ENCODE measurements at places on chromosomes 12 and 14.
A peak's percentile ranks its signal among the peaks of the same experiment; 100 is the strongest.

GRCh38 chr14:70807898-70808415 is 1.4 kb downstream of the MAP3K9 start:
- DNase-seq = no peak

GRCh38 chr12:96029826-96030225 is 5.6 kb downstream of the LTA4H start:
- DNase-seq = no peak

GRCh38 chr14:67853715-67854114 is 34.1 kb downstream of the RAD51B start:
- no peak for DNase-seq

DNA sequence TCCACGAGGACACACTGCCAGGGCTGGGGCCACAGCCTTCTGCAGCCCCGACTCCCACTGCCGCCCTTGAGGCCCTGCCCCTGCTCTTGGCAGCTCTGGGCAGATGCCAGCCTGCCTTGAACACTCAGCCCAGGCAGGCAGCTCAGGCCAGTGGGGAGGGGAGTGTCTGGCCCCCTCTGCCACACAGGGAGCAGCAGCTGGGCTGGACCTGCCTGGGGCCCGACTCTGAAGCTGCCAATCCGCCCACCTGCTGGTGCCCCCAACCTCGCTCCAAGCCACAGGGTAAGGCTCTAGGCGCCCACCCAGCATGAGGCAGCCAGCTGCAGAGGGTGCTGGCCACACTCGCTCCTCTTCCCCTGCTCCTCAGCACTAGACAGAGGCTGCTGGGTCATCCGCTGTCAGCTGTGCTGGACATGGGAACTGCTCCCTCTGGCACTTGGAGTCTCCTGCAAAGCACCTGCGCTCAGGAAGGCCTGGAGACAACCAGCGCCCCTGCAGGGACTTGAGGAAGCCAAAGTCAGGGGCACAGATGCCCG is 24.6 kb upstream of the NUDT14 start:
- DNase-seq = no peak

DNA sequence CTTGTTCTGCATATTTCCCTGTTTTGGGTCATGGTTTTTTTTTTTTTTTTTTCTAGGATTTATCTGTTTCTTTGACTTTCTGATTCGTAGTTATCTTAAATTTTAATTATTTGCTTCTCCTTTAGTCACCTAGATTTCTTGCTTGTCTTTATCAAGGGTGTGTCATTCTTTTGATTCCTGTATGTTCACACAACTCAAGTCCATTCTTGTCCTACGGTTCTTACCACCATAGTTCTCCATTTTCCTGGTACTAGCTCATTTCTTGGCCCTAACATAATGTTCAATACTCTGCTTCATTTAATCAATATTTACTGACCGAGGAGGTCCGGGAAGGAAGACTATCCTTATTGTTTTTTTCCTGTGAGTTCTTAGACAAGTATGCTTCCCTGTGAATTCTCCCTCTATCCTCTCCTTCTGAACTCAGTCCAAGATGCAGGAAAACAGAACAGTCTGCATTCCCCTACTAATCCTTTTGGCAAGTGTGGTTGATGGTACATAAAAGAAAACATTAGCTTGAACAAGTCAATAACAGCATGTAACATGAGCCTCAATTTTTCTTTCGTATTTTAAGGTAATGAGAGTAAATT is 1346.4 kb upstream of the SEL1L start:
- no peak for DNase-seq

GRCh38 chr12:94972795-94973194 is 30.7 kb downstream of the NDUFA12 start:
- DNase-seq = no peak

- DNase-seq = no peak
Observed at GRCh38 chr14:58572863-58573262, 64.9 kb upstream of the DACT1 start.

GRCh38 chr12:58044966-58045365 is 103.6 kb downstream of the ATP23 start:
- DNase-seq = no peak

GRCh38 chr12:58750484-58750883 is 169.8 kb downstream of the LRIG3 start:
- peak; percentile 81 for DNase-seq

GRCh38 chr14:50249136-50249775 is 17.9 kb upstream of the SOS2 start:
- DNase-seq = no peak

DNA sequence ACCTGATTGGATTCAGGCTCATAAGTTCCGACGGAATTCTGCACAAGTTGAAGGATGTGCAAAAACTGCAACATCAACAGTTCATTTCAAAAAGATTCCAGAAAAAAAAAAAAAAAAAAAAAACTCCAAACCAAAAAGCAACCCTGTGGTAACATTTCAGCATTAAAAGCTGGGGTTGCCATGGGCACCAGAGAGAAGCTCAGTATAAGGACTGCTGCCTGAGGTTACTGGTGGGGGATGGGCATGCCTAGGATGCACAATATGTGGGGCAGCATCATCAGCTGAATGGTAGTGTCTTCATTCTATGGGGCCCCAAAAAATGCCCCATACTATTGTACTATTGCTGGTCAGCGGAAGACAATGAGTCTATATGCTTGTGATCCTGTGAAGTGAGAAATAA is 44.7 kb downstream of the MBIP start:
- no peak for DNase-seq

- no peak for DNase-seq
Observed at GRCh38 chr12:112836736-112837628, 45.4 kb downstream of the RPH3A start.

DNA sequence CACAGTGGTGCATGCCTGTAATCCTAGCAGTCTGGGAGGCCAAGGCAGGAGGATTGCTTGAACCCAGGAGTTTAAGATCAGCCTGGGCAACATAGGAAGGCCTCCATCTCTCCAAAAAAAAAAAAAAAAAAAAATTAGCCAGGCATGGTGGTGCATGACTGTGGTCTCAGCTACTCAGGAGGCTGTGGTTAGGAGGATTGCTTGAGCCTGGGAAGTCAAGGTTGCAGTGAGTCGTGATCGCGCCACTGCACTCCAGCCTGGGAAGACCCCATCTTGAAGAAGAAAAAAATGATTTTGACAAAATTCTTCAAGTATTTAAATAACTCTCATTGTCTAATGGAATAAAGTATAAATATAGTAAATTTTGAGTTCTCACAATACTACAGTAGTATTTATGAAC is 219.2 kb upstream of the SSTR1 start:
- no peak for DNase-seq

DNA sequence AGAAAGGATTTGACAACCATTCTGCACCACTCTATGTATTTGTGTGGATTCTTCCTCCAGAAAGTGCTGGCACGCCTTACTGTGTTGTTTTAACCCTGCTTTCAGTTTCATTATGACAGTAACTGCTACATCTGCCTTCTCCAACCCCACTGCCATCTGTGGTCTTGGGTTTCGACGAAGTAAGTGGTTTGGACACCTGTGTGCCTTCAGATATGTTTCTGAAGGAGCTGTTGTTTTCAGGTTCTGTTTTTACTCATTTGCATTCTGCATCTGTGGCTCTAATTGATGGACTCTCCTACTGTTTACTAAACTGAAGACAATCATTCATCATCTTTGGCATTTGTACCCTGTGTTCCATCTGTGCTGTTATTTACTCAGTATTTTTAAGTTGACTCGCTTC is 4.1 kb downstream of the TSHR start:
- no peak for DNase-seq

- no peak for DNase-seq
Observed at GRCh38 chr14:92407410-92407809, 84.4 kb downstream of the SLC24A4 start.

GRCh38 chr12:125143491-125143890 is 78.3 kb downstream of the AACS start:
- peak; percentile 16 for DNase-seq

DNA sequence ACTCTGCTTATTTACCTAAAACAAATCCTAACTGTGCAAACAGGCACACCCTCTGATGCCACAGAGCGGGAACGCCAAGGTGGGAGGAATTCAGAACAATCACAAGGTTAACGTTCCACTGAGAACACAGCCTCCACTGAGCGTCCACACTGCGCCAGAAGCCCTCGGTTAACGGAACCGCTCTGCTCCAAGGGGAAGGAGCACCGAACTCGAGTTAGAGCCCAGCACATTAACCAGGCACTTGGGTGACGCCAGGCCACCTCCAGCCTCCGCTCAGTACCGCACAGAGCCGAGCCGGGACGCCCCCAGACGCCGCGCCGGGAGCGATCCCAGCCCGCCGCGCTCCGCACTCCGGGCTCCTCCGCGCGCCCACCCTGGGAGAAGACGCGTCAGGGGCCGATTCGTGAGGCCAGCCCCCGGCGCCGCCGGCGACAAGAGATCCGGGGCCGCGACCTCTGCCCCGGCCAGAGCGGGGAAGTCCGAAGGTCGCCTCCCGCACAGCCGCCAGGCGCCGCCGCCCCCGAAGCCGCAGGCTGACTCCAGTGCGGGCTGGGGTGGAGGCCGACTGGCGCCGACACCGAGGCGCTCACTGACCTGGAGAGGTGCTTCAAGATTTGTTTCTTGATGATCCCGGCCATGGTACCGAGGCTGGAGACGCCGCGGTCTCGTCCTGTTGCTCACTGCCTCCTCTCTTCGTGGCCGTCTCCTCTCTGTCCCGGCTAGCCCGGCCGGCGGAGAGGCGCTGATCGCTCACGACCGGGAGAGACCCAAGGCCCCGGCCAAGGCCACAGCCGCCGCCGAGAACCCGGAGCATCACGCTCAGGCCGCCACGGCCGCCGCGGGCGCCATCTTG is 450 bp downstream of the BLTP3B start:
- no peak for DNase-seq

DNA sequence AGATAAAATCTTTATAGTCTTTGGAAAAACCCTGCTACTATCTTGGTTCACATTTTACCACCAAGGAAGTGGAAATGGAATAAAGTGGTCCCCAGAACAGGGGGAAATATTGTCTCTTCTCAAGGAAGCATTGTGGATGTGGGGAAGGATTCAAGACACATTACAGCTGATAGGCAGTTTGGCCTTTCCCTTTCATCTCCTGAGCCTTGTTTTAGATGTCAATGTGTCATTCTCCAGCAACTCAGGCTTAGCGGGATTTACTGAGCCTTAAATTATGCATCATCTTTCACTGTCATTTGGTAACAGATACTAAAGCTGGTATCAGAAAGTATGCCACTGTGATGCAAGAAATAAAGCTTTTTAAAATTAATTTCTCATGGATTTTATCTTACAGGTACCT is 136.2 kb downstream of the STXBP6 start:
- no peak for DNase-seq

DNA sequence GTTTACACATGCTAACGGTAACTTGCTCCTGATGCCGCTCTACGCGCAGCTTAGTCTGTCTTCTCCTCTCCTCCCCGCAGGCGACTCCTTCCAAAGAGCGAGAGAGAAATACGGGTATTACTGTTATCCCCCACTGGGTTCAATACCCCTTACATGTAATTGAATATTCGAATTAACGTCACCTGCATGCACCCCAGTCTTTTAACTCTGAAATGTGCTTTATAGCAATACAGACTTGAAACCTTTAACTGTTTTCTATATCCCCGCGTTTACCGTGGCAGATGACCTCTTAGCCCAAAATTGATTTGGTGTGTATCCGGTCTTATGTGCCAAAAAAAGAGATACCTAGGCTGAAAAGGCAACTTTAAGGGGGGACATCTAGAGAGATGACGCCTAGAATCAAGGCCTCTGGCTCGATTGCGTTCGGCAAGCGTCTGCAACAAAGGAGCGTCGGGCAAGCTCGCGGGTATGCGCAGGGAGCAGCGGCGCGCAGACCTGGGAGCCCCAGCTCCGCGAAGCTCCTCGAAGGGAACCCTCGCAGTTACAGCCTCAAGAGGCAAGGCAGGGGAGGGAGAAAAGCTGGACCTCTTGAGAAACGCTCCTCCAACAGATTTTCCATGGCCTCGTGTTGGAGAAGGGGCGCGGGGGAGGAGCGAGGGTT is 6.8 kb upstream of the FOXG1 start:
- DNase-seq = no peak

DNA sequence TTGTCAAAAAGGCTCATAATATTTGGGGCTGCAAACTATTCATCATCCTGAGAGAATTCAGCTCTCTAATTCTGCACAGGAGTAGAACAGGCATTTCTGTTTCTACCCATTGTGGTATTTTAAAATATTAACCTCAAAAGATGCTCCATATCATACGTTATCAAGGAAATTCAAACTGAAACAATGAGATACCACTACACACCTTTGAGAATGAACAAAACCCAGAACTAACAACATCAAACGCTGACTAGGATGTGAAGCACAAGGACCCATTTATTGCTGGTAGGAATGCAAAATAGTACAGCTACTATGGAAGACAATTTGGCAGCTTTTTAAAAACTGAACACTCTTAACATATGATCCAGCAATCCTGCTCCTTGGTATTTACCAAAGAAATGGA is 171.8 kb downstream of the DUSP6 start:
- DNase-seq = no peak

GRCh38 chr12:123034022-123034541 is 53.6 kb downstream of the ARL6IP4 start:
- DNase-seq = no peak

DNA sequence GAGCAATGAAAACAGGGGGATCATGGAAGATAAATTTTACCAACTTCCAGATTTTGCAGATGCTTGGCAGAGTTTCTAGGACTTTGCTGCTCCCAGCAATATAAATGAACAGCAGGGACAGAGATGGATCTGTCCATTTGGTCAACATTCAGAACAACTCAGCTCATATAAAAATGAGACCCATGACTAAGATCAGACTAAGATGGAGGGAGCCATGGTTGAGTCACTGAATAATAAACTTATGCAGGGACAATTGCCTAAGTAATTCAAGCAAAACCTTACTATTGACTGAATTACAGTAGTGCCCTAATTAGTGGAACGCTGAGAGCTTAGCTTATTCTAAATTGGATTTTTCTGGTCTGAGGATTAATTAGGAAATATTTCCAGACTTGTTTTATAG is 205.1 kb downstream of the SLC5A8 start:
- no peak for DNase-seq

GRCh38 chr12:3077572-3078081 is 448 bp downstream of the TSPAN9 start:
- DNase-seq = no peak

DNA sequence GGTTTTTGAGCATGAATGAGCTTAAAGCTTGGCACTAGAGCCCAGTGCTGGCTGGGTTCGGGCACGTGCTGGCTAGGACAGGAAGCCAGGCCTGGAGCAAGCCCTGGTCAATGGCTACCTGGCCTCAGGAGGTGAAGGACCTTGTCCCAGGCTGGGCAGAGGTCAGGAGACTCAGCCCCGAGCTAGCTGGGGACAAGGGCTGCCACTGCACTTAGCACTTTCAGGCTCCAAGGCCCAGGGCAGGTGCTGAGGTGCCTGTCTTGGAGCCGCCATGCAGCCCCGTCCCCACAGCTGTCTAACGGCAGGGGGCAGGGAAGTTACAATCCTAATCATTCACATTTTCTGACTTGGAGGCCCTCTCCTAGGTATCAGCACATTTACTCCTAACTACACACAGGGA is 4.3 kb upstream of the AQP6 start:
- no peak for DNase-seq

DNA sequence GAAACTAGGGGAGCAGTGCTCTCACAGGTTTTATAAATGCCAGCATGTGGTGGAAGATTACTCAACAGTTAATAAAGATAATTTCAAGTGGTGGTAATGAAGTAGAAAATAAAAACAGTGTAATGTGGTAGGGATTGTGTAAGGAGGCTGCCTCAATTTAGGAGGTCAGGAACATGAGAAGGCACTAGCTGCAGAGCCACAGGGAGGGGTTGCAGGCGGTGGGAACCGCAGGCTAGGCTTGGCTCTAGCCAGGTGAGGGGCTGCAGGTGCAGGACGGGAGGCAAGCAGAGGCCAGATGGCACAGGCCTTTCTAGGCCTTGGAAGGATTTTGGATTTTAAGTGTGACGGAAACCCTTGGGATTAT is 768 bp downstream of the METTL25 start:
- DNase-seq = no peak

GRCh38 chr12:119592232-119592631 is 1.3 kb upstream of the TMEM233 start:
- no peak for DNase-seq

All from HFF-Myc (cell line).